ENCODE measurements at places on chromosomes 12 and 14.

GRCh38 chr14:26394150-26394810 lies 203.6 kb downstream of the NOVA1 start:
- DNase-seq, result no peak

- no peak for DNase-seq
These were observed 1.7 kb upstream of the NUAK1 start for GRCh38 chr12:106140223-106140986.

GRCh38 chr12:27965966-27966365 lies 6.6 kb downstream of the PTHLH start:
- no peak for DNase-seq

- no peak for DNase-seq
These were observed 9.6 kb downstream of the ITPR2 start for GRCh38 chr12:26823390-26823789.

DNA sequence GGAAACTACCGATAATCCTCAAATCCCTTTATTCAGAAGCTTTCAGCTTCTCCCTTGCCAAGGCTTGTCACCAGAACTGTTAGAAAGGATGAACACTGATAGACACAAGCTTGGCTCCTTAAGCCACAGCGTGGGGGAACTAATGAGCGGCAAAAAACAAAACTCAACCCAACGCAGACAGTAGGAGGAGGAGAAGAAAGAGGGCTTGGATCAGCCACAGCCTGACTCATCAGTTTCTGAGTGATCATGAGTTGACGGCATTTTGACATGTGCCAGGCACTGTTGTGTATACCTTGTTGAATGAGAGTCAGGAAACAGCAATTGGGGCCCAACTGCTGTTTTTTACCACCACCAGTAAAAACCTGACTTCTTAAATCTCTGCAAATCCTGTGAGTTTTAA lies 23.7 kb downstream of the PLXNC1 start:
- DNase-seq, result peak; percentile 74

- no peak for DNase-seq
These were observed 74.5 kb upstream of the DYNC1H1 start for GRCh38 chr14:101889898-101890297.

DNA sequence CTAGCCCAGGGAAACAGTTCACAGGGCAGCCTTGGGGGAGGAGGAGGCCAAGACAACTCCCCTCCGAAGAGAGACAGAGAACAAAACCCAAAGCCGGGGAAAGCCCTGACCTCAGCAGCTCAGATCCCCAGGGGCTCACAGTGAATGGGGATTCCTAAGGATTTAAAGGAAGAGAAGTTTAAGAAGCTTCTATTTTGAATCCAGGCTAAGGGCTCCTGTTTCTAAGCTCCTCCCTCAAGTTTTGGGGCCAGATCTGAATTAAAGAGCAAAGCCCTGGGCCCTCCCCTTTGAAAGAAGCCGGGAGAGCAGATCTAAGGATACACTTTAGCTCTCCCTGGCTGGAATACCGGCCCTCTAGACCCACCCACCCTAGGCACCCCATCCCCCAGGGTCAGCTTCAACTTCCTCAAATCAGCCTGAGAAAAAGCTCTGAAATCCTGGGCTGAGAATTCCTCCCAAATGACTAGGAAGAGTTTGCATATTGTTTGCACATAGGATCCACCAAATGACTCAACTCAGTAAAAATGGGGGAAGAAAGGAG lies 3.9 kb downstream of the KDM2B start:
- no peak for DNase-seq

GRCh38 chr14:25953532-25954139 lies 644.2 kb downstream of the NOVA1 start:
- no peak for DNase-seq

DNA sequence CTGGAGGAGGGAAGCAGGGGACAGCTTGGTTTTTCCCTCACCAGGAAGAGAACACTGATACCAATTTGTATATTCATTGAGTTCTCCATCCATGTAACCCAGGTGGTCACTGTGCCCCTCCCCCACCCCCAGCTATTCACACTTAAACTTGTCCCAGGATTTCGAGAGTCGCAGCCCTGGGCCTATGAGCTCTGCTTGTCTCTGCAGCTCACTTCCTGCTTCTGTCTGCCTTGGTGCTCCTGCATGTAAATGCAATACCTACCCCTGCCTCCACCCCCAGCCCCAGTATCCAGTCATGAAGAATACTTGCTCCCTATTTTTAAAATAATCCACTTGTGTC lies 452.2 kb downstream of the BCL11B start:
- no peak for DNase-seq

Measured in activated CD4-positive, alpha-beta T cell treated with anti-CD3 and anti-CD28 coated beads, Interleukin-2, amount 50 U/mL, for 16 hours (primary cell).